ENCODE measurements at places on chromosomes 11 and 22.

GRCh38 chr11:104620991-104621390 is 277.3 kb downstream of the CASP12 start:
- no peak for DNase-seq

DNA sequence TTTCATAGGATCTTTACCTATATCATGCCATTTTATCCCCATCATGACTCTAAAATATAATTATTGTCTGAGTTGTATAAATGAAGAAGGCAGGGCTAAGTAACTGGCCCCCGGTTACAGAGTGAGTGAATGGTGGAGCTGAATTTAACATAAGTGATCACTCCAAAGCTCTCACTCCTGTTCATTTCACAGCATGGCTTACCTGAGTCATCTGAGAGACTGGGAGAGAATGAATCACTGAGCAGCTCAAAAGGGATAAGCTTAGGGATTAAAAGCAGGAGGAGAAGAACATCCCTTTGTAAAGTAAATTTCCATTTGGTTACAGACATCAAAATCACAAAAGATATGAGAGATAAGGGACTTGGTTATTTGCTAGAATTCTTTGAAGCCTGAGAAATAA is 294.0 kb upstream of the CTSC start:
- DNase-seq: peak; percentile 20

DNA sequence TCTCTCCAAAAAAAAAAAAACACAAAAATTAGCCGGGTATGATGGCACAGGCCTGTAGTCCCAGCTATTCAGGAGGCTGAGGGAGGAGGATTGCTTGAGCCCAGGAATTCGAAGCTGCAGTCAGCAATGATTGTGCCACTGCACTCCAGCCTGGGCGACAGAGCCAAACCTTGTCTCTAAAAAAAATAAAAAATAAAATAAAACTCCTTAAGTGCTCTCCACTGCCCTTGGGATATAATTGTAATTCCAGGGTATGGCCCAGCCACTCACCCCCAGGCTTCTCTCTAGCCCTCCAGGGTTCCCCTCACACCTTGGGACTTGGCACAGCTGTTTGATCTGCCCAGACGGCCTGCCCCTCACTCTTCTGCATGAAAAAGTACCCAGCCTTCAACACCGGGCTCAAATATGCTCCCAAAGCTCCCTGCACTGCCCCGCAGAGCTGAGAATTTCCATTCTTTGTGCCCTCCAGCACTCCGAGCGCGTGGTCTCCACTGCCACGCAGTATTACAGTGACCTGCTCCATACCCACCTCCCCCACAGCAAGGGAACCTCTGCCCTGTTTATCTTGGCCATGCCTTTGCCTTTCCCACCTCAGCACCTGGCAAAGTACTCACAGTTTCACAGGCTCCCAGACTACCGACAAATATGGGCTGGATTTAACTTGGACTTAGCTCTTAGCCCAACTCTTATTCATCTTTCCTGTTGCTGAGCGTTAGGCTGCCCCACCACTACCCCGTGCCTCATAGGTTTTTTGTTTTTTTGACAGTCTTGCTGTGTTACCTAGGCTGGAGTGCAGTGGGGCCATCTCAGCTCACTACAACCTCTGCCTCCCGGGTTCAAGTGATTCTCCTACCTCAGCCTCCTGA is 7.6 kb upstream of the FTH1 start:
- no peak for DNase-seq

- DNase-seq: no peak
Measured at GRCh38 chr11:21564833-21565682, 627.8 kb upstream of the ANO5 start.

DNA sequence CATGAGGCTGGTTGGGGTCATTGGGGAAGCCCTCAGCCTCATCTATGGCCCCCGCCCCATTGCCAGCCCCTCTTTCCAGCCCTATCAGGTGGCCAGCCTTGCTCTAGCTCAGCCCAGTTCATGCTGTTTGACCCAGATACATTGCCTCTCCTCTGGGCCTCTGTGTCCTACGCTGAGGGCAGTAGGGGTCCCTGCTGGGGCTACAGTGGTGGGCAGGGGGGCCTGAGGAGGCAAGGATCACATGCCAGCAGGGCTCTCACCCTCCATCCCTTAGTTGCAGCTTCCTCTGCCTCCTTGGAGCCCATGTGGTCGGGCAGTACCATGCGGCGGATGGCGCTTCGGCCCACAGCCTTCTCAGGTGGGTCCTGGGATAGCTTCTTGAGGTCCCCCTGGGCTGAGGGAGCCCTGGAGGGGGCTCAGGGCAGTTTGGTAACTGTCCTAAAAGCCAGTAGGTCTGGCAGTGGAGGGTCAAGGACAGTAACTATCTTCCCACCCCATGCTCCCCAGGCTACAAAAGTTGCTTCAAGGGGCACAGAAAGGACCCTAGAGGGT is 19.2 kb downstream of the EMID1 start:
- DNase-seq: no peak

DNA sequence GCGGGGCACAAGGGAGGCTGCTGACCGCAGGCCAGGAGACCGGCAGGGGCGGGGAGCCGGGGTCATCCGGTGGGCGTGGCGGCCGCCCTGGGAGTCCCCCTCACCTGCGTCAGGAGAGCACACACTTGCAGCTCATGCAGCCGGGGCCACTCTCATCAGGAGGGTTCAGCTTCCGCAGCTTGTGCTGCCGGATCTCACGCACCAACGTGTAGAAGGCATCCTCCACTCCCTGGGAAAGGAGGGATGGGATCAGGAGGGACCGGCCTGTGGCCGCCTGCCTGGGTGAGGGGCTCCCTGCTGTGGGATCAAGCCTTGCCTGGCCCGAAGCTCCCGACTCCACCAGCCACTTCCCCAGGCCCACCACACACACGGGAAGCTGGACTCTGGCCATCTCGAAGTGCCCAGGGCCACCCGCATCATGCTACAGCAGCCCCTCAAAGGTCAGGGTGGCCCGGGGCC is 2.8 kb downstream of the HRAS start:
- DNase-seq: no peak

DNA sequence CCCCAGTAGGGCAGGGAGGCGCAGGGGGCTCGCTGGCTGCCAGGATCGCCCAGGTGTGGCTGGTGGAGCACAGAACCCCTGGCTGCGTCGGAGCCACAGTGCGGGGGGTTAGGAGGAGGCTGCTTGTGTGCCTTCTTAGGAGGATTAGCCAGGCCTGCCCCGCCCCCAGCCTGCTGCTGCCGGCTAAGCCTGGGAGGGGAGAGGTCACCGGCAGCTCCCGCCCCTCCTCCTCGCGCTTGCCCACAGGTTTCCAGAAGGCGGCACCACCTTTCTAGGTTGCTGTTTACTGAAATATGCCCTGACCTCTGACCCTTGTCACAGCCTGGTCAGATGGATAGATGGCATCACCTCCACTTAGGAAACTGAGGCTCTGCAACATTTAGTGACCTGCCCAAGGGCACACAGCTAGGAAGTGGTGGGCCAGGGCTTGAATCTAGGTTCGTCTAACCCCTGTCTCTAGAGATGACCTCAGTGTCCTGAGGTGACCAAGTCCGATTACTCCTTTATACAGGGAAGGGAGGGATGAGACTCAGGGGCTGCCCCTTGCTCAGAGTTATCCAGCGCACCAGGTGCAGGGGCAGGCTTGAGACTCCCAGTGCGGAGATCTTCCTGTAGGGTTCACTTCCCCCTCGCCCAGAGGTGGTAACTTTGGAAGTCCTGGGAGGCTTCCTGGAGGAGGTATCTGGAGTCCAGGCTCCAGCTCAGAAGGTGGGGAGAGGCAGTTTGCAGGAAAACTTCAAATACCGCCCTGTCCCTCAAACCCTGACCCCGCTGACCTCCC is 44.0 kb downstream of the MYO7A start:
- DNase-seq: no peak

DNA sequence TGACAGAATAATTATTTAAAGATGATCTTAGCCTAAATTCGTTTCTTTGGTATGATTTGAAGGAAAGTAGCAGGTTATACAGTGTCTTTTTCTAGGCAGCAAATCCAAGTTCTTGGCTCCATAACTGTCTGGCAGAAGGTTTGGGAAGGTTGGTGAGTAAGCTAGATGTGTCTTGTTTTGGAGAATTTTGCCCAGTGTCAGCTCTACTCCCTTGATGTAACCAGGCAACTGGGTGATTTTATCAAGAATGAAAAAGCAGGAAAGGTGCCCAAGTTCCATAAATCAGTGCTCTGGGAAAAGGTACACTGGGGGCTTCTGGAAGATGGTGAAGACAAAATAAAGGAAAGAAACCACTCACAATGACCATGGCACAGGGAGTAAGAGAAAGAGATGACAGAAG is 71.5 kb upstream of the USP47 start:
- no peak for DNase-seq

GRCh38 chr11:68213135-68213515 is at the start of gene KMT5B:
TSS of gene KMT5B (minus strand) at chr11:68213296. CDS start at chr11:68190076, 23,220 bp downstream.
- peak; percentile 23 for DNase-seq

- DNase-seq: peak; percentile 82
Measured at GRCh38 chr11:27201454-27202302, 161.1 kb downstream of the BBOX1 start.

GRCh38 chr11:121459413-121460017 is 6.7 kb upstream of the SORL1-AS1 start:
- DNase-seq: no peak

- no peak for DNase-seq
Measured at GRCh38 chr11:28964811-28965210, 856.6 kb downstream of the METTL15 start.

DNA sequence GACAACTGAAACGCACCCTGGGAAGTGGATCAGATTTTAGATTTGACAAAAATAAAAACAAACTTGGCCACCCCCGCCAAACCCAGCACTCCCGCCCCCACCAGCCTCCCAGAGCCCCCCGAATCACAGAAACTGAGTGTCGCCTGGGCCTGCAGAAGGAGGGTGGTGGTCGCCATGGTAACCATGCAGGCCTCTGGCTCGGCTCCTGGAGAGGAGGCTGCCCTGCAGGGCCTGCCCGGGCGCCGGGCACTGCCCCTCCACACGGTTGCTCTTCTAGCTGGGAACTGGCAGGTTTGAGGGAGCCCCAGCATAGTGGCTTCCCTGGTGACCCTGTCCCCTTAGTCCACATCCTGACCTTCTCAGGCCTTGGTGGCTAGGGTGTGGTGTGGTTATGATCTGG is 19.3 kb downstream of the CACNA1I start:
- DNase-seq: no peak

GRCh38 chr11:122883646-122883979 is 1.1 kb downstream of the JHY start:
- DNase-seq: no peak

GRCh38 chr11:3953327-3953726 is 97.9 kb downstream of the STIM1 start:
- DNase-seq: no peak

GRCh38 chr11:71311176-71311925 is 59.0 kb upstream of the SHANK2 start:
- no peak for DNase-seq

DNA sequence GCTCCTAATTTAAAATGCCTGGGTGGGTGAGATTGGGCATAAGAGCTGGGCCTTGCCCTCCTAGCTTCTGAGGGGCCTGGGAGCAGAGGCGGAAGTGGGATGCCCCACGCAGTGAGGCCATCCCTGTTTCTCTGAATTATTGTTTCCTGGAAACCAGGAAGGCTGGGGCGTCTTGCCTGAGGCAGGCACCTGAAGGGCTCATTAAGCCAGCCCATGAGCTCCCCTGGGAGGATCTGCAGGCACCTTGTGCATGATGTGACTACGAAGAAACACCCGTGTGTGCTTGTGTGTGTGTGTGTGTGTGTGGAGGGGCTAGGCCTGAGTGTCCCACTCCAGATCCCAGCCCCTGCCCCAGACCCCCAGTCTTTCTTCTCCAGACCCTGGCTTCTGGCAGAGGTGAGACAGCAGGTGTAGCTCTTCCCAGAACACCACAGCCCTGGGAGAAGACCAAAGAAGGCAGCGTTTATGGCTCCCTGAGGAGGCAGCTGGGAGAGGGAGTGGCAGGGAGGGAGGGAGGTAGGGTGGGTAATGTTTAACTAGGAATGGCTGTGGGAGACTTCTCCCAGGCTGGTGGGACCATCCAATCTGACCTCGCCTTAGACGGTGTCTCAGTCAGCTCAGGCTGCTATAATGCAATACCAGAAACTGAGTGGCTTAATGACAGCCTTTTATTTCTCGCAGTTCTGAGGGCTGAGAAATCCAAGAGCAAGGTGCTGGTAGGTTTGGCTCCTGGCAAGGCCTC is 2.1 kb upstream of the BATF2 start:
- no peak for DNase-seq

GRCh38 chr11:117993988-117994745 is 8.0 kb downstream of the IL10RA start:
- DNase-seq: no peak

DNA sequence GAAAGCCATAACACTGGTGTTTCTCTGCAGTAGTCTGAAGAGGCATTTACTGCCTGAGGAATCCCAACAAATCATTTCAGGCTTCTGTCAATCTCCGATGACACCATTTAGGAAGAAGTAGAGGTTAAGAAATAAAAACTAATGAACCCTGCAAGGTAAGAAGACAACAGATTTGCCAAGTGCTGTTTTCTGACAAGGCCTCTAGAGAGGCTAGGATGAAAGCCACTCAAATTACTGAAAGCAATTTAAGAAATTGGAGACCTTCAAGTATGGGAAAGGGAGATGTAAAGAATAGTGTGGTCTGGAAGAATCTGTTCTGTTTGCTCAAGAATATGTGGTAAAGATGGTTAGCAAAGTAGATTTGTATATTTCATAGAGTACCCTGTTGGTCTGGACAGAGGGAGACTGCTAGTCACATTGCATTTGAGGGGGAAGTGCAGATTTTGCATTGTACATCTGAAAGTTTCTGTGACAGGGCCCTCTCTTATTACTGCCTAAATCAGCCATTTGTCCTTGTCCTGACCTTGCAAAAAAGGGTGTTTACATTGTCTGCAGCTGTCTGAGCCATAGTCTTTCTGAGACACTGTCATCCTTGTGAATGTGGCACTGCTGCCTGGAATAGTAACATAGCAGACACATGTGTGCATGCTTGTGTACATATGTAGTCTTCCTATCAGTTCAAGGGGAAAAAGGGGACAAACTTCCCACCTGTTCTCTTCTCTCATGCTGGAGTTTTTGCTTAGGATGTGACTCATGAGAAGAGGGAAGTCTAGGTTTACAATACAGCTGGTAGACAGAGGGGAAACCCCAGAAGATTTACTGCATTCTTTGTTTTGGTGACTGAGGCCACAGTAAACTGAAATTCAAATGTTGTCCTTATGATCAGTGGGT is 640.2 kb upstream of the KIRREL3 start:
- peak; percentile 10 for DNase-seq

DNA sequence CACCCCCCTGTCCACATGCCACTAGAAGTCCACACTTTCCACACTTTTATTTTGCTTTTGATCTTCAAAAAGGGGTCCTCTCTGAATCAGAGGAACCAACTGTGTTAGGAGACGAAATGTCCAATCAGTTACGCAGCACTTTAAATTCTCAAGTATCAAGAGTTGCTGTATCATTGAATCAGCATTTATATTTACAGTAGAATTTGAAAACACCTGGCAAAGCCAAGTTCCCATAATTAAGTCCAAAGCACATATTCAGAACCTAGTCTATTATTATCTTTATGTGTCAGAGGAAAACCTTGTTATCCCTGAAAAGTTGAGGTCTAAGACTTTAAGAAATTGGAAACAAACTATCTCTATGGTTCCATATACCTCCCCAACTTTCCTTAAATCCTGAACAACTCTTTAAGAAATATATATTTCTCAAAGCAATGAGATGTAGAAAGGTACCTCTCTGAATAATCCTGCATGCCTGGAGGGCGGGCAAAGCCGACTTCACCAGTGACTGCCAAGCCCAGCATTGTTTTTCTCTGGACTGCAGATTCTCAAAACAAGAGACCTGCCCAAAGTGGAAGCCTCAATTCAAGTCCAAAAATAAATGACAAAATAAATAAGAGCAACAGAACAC is 75.9 kb upstream of the ARFGAP3 start:
- DNase-seq: no peak

- DNase-seq: peak; percentile 88
Measured at GRCh38 chr22:25110846-25111578, 88.6 kb upstream of the CRYBB3 start.

GRCh38 chr22:48942698-48943566 is 884.7 kb downstream of the BRD1 start:
- DNase-seq: no peak
